PC-9 (cell line): ENCODE measurements at places on chromosomes 5 and 9. TPM values are rescaled to one million over a fixed set of nuclear protein-coding genes. Genes with fewer than 3 reads are reported as not detected.
A peak's percentile ranks its signal among the peaks of the same experiment; 100 is the strongest.

DNA sequence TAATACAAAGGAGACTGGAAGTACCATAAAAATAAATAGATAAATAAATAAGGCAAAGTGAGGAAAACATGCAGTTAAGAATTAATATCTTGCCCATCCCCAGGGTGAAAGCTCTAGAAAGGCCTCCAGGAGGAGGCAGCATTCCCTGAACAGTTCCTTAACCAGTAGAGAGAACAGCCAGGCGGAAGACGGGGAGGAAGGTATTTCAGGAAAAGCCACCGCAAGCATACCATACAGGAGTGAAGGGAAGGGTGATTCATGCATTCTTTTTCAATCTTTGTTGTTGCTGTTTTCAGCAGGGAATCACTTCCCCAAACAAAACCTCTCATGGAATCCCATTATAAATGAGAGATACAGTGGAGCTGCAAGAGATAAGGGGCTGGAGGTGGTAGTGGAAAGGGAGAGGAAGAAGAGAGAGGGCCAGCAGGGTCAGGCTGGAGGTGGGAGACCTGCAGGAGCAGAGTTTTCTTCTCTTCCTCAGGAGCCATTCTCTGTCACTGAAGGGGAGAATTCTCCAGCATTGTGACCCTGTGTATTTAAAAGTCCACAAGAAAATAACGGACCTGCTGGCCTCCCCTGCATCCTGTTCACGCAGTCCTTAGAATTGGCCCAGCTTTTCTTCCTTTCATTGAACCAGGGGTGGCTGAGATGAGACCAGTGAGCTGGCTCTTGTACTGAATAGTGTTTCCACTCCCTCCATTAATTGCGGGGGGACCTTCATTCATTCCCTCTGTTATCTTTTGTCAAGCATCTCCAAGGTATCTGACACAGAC is 255.9 kb downstream of the FAM114A2 start:
- DNase-seq: no peak

DNA sequence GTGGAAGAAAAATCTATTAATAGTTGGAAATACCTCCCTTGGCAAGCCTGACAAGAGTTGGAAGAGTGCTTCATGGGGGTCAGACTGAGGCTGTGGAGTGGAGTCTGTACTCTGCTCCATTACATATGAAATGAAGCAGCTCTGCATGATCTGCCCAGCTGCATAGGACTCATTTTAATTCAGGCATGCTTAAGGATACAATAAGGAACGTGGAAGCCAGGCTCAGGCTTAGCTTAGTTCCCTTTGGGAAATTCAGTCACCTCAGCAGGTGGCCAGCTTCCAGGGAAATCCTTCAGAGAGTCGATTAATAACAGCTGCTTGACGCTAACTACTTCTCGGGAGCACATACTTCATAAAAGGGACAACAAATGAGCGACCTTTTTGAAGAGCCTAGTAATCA is 1672.9 kb upstream of the WWC1 start:
- no peak for DNase-seq

DNA sequence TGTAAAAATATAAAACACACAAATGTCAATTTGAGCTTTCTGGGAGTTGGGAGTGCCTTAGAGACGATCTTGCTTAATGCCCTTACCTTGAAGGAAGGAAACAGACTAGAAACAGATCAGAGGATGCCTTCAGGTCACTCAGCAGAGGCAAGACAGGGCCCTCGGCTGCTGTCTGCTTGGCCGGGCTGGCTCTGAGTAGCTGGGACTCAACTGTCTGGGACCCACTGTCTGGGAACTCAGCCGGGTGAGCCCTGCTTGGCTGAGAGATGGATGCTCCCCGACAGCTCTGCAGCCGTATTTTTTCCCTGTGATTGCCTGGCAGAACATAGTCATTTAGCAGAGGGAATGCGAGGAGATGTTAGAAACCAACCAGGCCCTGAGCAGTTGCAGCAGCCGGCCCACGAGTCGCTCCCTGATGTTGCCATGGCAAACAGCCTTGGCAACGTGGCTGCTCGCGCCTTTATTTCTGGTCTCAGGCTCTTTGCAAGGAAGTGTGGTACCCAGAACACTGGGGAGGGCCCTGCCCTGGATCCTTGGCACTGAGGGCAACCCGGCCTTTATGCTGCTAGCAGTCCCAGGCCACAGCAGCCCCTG is 10.9 kb downstream of the PPARGC1B start:
- no peak for DNase-seq

- no peak for DNase-seq
Measured at GRCh38 chr5:157677931-157678330, 6.6 kb downstream of the C5orf52 start.

DNA sequence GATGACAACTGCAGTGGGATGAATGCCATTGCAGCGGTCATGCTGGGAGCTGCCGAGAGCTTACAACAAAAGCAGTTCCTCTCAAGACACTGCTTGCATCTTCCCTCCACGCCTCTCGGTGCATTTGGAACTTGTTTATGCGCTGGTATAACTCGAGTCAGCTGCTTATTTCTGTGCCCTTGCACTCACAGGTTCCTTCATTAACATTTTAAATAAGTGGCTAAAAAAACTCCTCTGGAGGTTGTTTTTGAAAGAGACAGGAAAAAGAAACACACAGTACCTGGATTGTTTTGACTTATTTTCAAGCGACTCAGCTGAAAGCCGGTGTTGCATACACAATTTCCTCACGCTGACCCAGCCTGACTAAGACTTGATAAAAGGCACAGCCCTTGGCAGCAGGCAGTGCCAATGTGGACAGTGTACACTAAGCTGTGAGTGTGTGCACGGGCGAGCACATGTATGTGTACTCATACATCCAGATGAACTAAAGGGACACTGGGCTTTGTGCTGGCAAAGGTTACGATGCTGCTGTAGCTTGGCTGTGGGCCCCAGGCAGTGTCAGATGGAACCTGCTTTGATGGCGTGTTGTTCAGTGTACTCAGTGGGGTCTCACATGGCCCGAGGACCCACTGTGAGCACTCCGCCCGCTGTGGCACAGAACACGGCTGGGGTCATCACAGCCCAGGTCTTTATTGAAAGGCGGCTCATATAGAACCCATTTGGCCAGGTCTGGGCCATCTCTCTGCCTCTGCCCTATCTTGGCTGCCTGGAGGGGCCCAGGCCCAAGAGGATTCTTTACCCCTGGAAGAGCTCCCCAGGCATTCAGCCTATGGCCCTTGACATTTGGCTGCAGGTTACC is 92.3 kb downstream of the ANKRD33B start:
- no peak for DNase-seq

GRCh38 chr5:39943811-39944210 is 519.0 kb upstream of the DAB2 start:
- DNase-seq: no peak

DNA sequence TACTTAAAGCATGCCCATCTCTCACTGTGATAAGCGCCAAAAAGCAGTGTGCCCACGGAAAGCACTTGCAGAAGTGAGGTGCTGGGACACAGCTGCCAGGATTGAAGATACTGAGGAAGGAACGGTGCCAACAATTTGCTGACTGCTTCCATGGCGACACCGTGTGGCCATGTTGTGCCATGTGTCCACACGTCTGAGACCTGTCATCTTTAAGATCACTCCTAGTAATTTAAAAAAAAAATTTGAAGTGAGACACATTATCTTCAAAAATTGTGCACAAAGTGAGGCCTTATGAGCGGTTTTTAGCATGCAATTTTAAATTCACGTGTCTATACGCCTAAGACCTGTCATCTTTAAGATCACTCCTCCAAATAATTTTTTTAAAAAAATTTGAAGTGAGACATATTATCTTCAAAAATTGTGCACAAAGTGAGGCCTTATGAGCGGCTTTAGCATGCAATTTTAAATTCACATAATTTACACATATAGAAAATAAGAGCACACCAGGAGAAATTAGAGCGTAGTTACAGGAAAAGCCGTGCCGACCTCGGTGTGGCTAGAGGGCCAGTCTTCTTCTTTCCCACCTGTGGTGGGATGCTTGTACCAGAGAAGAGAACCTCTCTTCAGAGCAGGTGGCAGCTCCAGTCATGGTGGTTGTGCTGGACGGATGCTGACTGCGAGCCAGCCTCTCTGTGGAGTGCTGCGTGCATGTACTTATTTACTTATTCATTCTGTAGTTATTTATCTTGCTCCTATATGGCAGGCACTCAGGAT is 21.4 kb upstream of the FLT4 start:
- DNase-seq: peak; percentile 52

The SLC4A9 gene
- 0.20 and 0.53 TPM in 2 replicates for total RNA-seq

The PCDHGA12 gene
- not detected in 2 replicates for total RNA-seq

DNA sequence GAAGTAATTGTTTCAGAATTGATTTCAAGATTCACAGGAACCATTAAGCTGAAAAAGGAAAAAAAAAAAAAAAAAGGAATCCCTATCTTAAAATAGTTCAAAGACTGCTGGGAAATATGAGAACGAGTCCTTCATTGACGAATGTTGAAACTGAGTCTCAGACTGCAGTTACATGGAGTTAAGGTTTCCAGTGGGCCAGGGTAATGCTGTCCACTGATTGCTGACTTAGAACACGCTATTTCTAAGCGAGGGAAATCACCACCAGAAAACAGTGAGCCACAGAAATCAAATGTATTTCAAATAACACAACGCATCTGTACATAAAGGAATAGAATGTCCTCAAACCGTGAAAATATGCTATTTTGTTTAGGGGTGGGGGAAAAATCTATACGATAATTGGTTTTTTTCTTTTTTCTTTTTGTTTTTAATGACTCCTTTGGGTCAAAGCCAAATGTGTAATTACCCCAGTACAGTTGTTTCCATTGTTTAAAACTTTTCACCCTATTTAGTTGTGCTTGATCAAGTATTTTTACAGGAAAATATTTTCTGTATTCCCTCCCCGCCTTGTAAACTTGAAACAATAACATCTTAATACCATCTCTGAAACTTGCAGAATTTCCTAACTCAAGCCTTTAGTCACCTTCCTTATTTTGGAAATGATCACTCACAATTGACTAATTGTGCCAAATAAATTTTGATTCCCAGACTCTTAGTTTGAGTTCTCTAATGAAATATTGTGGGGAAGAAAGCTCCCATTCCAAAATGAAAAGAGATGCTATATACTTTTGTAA is 208.3 kb downstream of the MCTP1 start:
- no peak for DNase-seq

GRCh38 chr5:32514806-32515205 is 70.3 kb upstream of the ZFR start:
- no peak for DNase-seq

DNA sequence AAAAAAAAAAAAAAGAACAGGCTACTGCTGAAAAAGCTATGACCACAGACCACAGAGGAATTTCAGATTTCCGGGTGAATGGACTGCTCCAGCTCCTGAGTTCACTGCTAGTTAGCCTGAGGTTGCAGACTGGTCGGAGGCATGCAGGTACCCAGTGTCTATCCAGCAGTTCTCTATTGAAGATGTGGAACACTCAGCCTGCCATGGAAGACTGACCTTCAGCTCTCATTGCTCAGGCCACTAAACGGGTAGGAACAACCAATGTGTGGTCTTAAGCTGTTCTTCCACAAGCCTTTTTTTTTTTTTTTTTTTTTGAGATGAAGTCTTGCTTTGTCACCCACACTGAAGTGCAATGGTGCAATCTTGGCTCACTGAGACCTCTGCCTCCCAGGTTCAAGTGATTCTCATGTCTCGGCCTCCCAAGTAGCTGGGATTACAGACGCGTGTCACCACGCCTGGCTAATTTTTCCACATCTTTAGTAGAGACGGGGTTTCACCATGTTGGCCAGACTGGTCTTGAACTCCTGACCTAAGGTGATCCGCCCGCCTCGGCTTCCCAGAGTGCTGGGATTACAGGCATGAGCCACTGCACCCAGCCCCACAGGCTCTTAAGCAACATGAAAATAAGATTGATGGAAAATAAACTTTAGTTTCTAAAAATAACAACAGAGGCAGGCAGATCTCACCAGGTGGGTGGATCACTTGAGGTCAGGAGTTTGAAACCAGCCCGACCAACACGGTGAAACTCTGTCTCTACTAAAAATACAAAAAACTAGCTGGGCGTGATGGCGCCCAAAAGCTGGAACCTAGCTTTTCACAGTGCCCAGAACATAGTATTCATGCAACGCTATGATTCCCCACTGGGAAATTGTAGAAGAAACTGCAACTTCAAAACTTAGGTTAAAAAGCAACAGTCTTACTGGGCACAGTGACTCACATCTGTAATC is 20.0 kb upstream of the NPM1 start:
- peak; percentile 77 for DNase-seq

GRCh38 chr5:56323505-56323904 is 90.4 kb upstream of the ANKRD55 start:
- peak; percentile 81 for DNase-seq

- no peak for DNase-seq
Measured at GRCh38 chr5:84487963-84488362, 103.3 kb upstream of the EDIL3 start.

The TEX48 gene
- not detected in 2 replicates for total RNA-seq

The ANKRD18B gene
- 4.6 and 6.9 TPM in 2 replicates for total RNA-seq

The LCN10 gene
- 0.94 and 2.2 TPM in 2 replicates for total RNA-seq

The ZCCHC10 gene
- total RNA-seq: 8.3 and 14.9 TPM in 2 replicates

DNA sequence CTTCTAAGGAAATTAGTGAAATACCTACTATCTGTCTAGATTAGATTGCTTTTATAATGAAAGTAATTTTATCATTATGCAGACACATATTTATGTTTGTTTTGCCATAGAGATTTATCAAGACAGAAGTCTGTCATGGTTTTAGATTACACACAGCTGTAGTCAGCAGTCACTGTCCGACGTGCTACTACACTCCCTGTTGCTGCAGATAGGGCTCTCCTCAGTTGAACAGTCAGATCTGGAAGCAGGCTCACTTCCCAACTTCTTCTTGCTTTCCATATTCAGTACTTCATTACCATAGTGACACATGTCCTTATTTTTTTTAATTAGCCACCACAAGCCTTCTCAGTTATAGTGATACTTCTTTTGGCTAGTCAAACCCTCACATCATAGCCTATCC is 329.9 kb upstream of the ITGA1 start:
- no peak for DNase-seq

- no peak for DNase-seq
Measured at GRCh38 chr9:69455311-69455710, 130.3 kb downstream of the ENTREP1 start.

DNA sequence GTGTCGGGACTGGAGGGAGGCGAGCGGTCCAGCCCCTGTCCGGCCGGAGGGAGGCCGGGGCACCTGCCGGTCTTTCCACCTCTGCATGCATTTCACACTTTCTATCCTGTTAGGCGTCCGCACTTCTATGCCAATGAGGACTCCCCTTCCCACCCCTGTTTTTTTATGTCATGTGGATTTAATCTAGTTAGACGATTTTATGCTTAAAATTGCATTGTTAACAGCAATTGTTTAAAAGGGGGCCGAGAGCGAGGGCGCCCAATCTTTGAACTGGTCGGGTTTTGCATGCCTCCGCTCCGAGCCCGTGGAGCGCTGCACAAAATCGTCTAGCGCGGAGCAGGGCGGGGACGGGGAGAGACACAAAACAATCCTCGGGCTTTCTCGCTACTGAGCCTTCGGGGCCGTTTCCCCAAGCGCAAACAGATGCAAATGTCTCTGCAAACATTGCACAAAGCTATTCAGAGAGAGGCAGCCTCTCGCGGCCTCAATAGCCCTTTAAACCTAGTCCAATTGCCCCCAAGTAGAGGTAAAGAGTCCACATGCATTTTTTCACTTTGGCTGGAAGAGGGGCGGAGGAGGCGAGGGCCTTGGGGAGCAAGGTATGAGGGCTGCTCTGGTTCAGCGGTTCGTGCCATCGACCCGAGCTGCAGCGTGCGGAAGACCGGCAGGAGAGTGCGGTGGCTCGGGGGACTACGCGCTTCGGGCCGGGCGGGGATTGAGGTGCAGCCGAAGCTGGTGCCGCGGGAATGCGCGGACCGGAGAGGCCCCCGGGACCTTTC is 37.5 kb upstream of the TIFAB start:
- no peak for DNase-seq

GRCh38 chr5:127810707-127811490 is 107.7 kb downstream of the CCDC192 start:
- no peak for DNase-seq
